Amygdala (tissue), 56 donors: ENCODE measurements at places on chromosomes 16 and 17.

- DNase-seq = no peak
Measured at GRCh38 chr17:30336369-30337171, 2.7 kb upstream of the TMIGD1 start.

GRCh38 chr16:11835891-11836649 is 15.3 kb downstream of the RSL1D1 start:
- no peak for DNase-seq

DNA sequence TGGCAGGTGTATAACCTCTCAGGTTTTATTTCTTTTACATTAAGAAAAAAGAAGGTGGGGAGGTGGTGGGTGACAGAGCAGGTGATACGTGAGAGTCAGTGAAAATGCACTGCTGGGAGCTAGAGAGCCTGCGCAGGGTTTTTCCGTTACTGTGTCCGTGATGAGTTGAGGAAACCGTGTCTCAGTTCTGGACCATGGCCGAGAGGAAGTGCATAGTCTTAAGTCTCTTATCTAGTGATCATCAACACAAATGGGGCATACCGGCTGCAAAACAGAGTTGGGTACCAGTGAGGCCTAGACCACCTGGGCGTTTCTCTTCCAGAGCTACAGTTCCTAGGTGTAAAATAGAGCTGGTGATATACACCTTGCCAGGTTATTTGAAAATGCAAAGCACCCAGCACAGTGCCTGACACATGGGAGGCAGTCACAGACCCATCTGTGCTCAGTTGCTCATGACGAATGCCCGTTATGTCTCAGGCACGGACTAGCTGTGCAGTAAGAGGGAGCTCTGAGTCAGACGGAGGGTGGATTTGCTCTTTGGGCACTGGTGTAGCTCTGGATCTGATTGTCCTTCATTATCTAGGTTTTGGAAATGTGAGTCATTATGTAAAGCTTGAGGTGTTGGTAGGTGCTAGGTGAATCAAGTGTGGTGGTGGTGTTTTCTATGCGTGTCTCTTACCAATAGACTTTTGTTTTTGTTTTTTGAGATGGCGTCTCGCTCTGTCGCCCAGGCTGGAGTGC is 60.9 kb downstream of the RPTOR start:
- DNase-seq = no peak

DNA sequence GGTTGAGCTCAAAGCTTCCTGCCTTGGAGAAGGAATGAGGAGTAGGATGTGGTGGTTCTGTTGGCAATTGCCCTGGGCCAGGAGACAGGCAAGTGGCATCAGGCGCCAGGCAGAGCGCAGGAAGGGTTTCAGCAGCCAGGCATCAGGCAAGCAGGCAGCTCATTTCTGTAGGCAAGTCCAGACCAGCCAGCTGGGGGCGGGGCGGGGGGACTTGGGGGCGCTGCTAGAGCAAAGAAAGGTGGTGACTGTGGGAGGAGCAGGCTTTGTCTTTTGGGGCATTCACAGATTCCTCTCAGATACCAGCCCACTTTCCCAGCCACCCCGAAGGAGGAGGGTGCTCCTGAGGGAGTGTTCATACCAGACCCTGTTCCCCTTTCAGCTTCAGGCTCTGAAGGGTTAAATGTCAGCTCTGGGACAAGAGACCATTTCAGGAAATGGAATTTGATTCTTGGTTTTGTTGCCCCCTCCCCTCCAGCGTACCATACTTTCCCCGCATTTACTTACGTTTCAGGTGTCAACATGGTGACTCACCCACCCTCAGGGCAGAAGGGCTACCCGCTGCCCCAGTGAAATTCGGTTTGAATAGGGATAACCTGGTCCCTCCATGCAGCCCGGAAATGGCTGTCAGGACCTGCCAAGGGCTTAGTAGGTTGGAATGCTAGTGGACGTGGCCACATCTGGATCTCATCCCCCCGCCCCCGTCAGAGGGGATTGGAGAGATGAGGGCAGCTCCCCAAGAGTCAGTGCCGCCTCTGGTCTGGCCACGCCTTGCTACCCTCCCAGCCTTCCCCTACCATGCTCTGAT is 13.2 kb downstream of the NGFR start:
- no peak for DNase-seq

DNA sequence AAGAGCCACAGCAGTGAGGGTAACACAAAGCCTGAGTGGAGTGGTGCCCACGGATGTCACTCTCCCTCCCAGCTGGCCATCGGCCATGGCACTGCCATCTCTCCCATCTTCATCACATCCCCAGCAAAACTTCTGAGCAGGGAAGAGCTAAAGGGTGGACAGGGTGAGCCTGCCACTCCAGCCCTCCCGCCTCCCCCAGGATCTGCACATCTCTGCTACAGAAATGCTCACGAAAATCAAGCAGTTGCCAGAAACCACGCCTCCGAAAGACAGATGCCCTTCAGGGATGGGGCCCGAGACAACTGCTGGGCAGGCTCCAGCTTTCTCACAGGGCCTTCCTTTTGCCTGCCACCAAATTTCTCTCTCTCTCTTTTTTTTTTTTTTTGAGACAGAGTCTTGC is 3.6 kb downstream of the GRIN2C start:
- no peak for DNase-seq

DNA sequence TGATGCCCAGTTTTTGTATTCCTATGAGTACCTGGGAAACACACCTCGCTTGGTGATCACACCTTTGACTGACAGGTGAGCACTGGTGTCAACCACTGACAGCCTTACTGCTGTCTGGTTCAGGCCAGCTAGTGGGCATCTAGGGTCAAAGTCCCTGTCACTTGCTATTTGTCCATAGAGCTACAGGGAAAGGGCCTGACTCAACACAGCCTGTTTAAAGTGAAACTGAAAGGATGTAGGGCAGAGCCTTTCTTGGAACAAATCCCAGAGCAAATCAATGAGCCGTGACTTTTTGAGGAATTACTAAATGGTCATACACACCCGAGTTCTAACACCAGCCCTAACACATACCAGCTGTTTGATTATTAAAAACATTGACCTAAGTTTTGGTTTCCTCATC is 106.8 kb downstream of the DNAH9 start:
- DNase-seq = no peak

- DNase-seq = no peak
Measured at GRCh38 chr17:78132084-78132676, 1.6 kb downstream of the TMC8 start.

- DNase-seq = no peak
Measured at GRCh38 chr17:51793686-51794085, 364.8 kb downstream of the CA10 start.

- no peak for DNase-seq
Measured at GRCh38 chr17:74126179-74126900, 77.1 kb upstream of the RPL38 start.

GRCh38 chr16:55154956-55155355 is 169.0 kb upstream of the IRX6 start:
- no peak for DNase-seq

DNA sequence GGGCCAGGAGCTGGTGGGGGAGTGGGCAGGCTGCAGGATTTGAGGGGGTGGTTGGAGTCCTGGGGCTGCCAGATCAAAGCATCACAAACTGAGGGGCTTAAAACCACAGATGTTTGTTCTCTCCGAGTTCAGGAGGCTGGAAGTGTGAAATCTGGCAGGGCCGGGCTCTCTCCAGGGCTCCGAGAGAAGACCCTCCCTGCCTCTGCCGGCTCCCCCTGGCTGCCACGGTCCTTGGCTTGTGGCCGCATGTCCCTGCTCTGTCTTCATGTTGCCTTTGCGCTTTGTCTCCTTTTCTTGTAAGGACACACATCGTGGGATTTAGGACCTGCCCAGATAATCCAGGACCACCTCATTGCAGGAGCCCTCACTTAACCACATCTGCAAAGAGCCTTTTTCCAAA is 139.8 kb upstream of the GSE1 start:
- no peak for DNase-seq

- DNase-seq = peak; percentile 25
Measured at GRCh38 chr17:82489117-82489516, 30.4 kb upstream of the FOXK2 start.

DNA sequence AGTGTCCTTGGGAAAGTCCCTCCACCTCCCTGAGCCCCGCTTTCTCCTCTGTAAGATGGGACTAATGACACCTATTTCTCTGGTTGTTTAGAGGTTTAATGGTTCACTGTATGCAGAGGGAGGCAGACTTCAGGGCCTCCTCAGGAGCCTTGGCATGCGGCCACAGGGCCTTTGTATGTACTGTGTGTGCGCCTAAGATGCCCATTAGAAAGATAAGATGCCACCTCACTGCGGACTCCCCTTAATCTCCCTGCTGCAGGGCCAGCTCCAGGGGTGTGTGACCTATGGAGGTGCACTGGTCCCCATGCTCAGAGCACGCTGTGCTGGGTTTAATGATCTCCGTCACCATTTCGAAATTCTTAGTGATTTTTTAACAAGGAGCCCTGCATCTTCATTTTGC is 59.3 kb downstream of the TMEM235 start:
- DNase-seq = no peak

DNA sequence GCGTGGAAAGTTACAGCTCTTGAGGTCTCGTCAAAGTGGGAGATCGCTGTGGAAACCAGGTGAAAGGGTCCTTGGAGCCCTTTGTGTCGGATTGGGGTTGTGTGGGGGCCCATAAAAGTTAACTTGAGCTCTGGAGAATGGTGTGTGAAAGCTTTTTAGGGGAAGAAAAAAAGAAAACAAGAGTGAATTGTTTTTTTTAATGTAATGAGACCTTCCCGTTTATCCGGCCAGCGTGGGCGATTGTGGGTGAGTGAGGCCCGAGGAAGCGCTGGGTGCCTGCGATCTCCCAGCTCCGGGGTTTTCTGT is 150.6 kb downstream of the MSI2 start:
- DNase-seq = no peak

DNA sequence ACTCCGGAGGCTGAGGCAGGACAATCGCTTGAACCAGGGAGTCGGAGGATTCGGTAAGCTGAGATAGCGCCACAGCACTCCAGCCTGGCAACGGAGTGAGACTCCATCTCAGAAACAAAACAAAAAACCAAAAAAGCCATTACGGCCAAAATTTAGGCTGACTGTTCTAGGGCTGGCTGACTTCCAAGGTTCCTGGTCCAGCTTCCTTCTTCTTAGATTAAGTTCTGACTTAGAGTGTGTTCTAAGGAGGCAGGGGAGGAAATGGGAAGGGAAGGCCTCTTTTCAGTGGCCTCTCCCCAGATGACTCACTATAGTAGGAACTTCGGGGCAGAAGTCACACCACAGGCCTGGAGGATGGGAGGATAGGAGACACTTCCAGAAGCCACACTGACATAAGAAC is 27.7 kb upstream of the CLEC18B start:
- DNase-seq = no peak

DNA sequence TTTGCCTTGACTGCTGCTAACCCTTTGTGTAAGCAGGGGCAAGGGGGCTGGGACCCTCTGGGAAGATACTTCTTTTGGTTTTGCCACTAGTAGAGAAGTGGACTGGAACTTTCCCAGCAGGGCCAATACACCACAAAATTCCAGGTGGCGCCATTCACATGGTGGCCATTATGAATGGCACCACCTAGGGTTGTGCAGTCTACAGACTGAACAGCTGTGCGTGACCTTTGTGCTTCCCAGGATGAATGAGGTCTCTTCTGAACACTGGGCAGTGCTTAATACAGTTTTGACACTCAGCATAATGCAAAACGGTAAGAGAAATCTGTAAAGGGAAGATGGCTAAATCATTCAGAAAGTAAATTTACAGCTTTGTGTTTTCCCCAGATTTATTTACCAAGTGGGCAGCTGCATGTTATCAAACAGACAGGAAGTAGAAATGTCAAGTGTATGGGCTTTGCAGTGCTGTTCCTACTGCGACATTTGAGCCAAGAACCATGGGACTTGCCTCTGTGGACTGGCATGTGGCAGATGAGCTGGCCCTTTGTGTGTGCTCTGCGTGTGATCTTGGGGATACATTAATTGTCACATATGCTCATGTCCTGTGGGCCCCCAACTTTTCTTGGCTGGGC is 9.2 kb downstream of the SYT17 start:
- no peak for DNase-seq

DNA sequence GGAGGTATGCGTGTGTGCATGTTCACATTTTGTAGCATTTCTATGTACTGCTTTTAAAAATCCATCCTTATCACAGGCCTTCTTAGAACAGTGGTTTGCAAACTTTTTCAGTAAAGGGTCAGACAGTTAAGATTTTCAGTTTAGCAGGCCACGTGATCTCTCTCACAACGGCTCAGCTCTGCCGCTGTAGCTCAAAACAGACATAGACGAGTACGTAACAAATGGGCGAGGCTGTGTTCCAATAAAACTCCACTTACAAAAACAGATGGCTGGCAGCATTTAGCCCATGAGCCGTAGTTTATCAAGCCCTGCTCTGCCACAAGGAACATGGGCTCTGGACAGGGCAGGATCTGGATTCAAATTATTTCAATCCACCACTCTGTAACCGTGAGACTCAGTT is 141.8 kb downstream of the XYLT1 start:
- DNase-seq = no peak

GRCh38 chr16:56673921-56674320 is 4.3 kb downstream of the MT1H start:
- DNase-seq = no peak

- DNase-seq = no peak
Measured at GRCh38 chr17:69764146-69764545, 310.9 kb upstream of the KCNJ16 start.

DNA sequence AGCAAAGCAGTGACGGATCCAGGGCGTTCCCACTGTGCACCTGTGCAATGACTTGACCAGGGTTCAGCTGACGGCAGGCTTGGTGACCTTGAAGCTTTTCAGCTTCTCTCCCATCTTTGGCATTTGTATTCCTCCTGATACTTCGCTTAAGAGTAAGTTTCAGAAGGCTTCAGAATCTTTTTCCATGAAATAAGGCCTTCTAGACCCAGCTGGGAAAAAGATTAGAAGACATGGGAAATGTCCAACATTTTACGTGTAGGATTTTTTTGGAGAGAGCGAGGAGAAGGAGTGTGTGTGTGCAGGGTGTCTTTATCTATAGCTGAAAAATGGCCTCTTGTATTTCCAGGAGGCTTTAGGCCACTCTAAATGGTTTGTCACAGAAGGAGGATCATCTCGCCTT is 104.1 kb downstream of the BANP start:
- DNase-seq = no peak

DNA sequence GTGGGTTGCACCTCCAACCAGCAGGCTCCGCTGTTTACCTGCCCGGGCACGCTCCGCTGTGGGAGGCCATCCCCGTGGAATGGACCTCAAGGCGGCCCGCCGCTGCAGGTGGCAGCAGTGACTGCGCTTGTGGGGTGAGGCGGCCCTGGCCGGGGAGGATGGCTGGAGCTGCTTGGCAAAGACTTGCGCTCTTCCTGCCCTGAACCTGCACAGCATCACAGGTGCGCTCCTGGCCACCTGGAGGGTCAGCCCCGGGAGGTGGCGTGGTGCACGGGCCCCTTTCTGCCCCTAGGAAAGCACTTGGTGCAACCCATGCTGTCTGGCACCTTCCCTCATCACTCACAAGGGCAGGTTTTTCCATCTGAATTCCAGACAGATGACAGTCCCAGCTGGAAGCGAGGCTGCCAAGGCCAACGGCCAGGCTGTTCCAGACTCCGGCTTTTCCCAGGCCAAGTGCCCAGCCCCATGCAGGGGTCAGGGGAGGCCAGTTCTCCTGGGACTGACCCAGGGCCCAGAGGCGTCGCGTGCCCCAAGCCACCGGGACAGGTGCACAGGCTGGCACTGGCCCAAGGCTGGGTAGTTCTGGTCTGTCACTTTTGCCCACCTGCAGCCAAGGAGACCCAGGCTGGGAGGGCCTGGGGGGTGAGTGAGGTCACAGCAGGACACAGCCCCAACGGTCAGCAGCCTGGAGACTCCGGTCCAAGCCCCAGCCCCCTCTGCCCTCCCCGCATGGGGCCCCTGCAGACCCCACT is 13.3 kb downstream of the UTS2R start:
- no peak for DNase-seq

- DNase-seq = no peak
Measured at GRCh38 chr16:74829637-74830036, 55.0 kb upstream of the FA2H start.
